ENCODE measurements at places on chromosomes 12 and 14.

- no peak for DNase-seq
Measured at GRCh38 chr12:110790301-110790700, 47.6 kb upstream of the PPP1CC start.

DNA sequence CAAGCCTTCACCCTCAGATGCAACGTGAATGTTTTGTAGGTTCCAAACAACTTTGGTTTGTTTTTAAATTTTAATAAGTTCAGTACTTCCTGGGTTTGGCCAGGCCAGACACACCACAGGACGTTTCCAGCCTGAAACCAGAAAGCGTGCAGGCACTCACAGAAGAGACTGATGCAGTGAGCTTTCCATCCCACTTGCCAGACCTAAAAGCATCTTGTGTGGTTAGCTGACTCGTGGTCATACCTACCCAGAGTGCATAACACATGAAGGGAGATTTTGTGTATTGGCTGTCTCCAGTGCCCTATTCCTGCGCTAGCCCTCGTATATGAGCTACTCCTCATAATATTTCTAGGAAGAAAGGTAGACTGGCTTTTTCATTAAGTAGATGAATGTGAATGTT, 297.3 kb upstream of the FAR2 start:
- DNase-seq: no peak

DNA sequence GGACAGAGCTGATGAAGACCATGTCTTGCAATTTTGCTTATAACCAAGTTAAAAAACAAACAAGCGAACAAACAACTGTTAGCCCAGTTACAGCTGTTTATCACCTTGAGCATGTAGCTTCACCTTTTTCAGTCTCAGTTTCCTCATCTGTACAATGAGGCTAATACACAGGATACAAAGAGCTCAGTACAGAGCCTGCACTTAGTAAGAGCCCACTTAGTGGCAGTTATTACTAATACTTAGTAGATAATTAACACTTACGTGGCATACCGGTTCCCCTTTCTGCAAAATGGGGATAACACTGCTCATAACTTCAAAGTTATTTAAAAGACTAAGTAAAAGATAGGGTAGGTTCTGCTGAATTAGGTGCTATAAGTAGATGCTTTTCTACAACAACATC, 228.0 kb downstream of the MON2 start:
- no peak for DNase-seq

DNA sequence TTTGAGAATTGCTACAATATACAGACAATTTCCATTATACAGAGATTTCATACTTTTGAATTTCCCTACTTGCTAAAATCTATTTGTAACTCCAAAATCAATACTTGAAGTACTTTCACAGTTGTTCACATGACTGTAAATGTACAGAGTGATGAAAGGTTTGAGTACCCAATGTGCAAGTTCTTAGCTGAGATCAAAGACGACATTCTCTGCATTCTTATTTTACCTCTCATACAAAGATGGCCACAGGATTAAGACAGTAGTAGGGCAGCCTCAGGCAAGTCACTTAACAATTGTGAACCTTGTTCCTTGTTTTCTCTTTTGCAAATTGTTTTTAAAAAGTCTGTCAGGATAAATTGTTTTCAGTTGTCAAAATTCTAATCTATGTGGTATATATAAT, 255.9 kb upstream of the KITLG start:
- no peak for DNase-seq

DNA sequence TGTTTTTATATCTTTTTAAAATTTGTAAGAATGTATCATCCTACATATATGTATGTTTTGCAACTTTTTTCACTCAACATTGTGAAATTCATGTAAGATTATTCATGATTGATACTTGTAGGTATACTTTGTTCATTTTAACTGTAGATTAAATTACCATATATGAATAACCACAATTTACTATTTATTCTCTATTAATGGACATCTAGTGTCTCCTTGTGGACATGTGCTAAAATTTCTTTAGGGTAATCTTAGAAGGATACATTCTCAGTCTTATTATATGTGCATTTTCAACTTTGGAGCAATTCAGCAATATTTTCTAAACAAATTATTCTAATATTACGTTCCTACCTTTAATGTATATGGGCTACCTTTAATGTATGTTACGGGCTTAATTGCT, 192.4 kb downstream of the FUT8 start:
- DNase-seq: no peak

GRCh38 chr14:75430116-75430515, 2.3 kb downstream of the JDP2 start:
- no peak for DNase-seq

- DNase-seq: no peak
Measured at GRCh38 chr14:69626132-69626500, 14.7 kb downstream of the SUSD6 start.

- DNase-seq: no peak
Measured at GRCh38 chr14:67666750-67667449, 7.5 kb downstream of the VTI1B start.

- DNase-seq: no peak
Measured at GRCh38 chr14:96138241-96138640, 66.4 kb upstream of the BDKRB2 start.

DNA sequence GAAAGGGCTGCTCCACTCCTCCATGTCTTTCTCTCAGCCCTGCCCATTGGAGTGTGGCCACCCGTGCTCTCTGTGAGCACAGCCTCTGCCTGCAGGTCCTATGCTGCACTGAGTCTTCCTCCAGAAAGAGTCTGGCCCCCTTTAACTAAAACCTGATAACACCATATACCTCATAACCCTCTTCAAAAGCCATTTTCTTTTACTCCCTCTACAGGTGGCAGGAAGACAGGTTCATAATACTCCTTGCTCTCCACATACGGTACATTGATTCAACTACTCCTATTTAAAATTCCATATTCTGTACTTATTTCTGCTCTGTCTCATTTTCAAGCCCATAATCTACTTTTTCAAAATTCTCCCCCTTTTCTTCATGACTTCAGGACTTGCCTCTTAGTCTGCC, 144.0 kb downstream of the HELB start:
- no peak for DNase-seq

- no peak for DNase-seq
Measured at GRCh38 chr12:111826992-111827391, 15.0 kb upstream of the MAPKAPK5 start.

DNA sequence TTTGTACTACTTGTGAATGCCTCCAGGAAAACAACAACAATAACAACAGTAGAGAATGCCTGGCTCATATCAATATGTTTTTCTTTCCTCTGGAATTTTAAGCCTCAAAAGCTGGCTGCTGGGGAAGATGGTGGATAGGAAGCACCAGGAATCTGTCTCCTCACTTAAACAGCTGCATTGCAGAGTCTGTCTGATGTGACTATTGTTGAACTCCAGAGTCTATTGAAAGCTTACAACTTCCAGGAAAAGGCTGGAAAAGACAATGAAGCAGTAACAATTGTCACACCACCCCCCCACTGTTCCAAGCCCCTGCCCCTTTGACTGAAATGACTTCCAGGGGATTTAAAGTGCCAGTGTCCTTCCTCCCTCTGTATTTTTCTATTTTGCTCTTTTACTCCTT, 309.7 kb downstream of the BMP4 start:
- DNase-seq: no peak

DNA sequence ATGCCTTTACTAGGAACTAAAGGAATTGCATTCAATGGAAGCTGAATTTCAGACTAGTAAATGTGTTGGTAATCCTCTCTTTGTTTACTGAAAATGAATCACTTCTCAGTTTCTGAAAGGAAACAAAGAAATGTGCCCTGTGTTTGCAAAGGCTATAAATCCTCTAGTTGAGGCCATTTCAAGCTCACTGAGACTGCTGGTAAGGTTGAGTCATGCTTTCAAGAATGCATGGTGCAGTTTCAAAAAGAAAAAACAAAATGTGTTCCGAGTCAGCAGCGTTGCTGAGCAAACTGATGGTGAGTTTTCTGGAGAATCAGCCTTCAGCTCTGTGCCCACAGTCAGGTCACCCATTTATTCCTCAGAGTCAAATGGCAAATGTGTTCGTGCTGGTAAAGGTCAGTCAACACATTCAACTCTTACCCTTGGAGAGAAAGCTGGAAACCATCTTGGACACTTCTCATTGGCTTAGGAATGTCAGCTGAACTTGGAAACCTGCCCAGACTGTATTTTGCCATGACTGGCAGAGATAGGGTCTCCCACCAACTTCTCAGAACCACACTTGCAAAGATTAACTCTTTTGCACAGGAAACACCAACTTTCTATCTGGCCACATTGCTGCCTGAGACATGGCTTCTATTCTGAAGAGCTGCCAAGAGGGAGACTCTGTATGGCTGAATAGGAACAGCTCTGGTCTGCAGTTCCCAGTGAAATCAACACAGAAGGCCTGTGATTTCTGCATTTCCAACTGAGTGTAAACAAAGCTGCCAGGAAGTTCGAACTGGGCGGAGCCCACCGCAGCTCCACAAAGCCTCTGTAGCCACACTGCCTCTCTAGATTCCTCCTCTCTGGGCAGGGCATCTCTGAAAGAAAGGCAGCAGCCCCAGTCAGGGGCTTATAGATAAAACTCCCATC, 484.4 kb downstream of the ATP23 start:
- peak; percentile 11 for DNase-seq

DNA sequence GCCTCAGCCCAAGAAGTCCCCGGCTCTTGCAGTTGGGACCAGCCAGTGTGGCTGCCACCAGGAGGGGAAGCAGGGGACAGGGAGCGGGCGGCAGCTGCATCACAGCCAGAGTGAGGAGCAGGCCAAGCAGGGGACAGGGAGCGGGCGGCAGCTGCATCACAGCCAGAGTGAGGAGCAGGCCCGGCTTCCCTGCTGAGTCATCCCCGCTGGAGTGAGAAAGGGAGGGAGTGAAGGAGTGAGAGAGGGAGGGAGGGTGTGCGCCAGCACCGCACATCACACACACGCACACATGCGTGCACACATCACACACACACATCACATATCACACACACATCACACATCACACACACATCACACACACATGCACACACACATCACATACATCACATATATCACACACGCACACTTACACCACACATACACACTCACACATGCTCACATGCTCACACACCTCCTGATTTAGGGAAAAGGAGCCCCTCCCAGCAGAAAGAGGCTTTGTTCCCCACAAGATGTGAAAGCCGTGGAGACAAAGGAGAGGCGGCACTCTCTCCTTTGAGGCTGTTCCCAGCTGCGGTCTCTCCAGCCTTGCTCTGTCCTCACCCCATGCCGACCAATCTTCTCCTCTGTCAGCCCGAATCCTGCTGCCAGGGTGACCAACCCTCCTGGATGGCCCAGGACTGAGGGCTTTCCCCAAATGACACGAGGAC, 16.7 kb upstream of the ZDHHC22 start:
- DNase-seq: no peak

DNA sequence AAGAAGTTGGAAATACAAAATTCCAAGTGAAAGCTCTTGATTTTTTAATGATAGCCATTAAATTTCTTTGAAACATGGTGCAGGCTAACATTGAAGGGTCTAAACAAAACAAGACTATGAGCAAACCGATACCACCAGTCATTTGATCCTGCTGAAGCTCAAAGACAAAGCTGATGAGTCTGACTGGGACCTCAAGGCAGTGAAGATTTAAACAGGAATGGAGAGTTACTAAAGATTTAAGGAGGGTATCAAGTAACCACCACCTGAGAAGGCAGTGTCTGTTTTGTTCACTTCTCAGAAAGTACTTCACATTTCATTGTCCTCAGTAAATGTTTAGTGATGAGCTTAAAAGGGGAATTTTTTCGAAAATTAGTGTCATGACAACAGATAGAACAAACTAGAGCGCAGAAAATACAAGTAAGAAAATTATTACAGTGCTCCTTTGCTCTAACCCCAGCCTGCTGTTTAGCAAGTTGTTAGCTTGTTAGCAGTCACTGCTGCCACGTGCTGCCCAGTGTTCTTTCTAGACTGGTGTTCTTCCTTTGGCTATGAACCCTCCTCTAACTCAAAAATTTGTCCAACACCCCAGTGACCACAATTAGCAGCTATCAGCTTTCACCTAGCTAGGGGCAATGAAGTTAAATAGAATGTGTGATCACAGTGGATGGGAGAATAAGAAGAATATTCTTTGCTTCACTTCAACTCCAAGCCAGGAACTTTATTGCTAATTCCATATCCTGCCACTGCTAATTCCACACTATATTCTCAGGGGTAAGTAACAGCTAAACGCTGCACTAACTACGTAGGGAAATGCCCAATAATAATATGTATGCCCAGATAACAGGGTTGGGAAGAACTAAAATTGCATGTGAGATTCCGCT, 41.1 kb downstream of the YAF2 start:
- DNase-seq: no peak

DNA sequence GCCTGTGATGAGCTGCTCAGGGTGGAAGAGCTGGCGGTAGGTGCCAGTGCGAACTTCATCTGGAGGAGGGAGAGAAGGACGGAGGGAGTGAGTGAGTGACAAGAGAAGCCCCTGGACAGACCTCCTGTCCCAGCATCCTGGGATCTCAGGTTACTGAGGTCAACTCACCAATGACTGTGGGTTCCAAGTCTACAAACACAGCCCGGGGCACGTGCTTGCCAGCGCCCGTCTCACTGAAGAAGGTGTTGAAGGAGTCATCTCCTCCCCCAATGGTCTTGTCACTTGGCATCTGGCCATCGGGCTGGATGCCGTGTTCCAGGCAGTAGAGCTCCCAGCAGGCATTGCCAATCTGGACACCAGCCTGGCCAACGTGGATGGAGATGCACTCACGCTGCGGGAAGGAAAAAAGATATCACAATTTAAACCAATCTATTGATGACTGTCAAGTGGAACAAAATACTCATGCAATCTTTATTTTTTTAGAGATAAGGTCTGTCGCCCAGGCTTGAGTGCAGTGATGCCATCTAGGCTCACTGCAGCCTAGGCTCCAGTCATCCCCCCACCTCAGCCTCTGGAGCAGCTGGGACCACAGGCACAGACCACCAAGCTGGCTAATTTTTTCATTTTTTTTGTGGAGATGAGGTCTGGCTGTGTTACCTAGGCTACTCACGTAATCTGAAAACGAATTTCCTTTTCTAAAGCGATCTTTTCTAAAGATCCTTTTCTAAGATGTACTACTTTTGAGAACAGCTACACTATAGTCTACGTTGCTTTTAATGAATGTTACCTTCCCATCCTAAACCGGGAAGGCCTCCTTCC, 1.7 kb downstream of the TUBA1B start:
- no peak for DNase-seq

- no peak for DNase-seq
Measured at GRCh38 chr12:55818140-55818728, 393 bp downstream of the ORMDL2 start.

DNA sequence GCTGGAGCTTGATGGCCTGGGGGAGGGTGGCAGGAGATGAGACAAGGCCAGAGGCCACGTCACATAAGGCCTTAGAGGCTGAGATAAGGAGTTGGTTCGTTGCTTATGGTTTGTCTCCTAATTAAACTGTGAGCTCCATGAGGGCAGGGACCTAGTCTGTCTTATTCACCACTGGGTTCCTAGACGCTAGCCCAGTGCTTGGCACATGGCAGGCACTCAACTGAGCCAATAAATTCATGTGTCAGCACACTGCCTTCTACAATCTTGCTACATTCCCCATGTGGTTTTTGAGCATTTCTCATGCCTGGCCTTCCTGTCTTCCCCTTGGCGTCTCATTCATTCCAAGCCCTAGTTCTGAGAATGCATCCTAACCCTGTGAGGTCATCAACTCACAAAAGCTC, 92.5 kb upstream of the MED13L start:
- no peak for DNase-seq

GRCh38 chr12:115482943-115483342, 794.5 kb downstream of the MED13L start:
- DNase-seq: no peak
